ENCODE measurements at places on chromosomes 5 and 9.

DNA sequence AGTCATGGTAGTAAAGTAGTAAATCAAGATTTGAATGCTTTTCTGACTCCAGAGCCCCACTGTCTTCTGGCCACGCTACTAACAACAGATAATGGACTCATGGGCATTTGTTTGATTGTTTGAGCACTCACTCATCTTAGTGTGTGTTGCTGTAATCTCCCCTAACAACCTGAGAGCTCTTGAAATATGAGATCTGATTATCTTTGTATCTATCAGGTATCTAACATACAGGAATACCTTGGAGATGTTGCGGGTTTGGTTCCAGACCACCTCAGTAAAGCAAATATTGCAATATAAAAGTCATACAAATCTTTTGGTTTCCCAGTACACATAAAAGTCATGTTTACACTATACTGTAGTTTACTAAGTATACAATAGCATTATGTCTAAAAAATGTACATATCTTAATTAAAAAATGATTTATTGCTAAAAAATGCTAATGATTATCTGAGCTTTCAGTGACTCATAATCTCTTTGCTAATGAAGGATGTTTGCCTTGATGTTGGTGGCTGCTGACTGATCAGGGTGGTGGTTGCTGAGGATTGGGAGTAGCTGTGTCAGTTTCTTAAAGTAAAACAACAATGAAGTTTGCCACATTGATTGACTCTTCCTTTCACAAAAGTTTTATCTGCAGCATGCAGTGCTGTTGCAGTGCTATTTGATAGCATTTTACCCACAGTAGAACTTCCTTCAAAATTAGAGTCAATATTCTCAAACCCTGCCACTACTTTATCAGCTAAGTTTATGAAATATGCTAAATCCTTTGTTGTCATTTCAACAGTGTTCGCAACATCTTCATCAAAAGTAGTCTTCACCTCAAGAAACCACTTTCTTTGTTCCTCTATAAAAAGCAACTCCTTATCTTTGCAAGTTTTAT lies 92.2 kb downstream of the ZNF462 start:
- DNase-seq = no peak

DNA sequence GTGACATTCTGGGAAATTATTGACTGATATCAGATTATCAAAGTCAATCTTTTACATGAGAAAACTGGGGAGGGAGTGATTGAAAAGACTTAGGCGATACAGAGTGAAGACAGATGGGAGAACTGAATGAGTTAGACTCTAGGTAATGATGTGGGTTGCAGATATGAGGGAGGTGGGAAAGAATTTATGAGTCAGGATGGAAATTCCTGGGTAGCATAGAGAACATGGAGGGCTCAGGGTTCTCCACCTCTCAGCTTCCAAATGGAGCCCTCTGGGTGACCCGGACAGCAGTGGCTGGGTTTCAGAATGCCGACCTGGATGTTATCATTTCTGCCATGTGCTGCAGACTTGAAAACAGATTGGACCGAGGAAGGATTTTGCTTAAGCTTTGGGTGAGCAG lies 75.4 kb upstream of the SHB start:
- no peak for DNase-seq

DNA sequence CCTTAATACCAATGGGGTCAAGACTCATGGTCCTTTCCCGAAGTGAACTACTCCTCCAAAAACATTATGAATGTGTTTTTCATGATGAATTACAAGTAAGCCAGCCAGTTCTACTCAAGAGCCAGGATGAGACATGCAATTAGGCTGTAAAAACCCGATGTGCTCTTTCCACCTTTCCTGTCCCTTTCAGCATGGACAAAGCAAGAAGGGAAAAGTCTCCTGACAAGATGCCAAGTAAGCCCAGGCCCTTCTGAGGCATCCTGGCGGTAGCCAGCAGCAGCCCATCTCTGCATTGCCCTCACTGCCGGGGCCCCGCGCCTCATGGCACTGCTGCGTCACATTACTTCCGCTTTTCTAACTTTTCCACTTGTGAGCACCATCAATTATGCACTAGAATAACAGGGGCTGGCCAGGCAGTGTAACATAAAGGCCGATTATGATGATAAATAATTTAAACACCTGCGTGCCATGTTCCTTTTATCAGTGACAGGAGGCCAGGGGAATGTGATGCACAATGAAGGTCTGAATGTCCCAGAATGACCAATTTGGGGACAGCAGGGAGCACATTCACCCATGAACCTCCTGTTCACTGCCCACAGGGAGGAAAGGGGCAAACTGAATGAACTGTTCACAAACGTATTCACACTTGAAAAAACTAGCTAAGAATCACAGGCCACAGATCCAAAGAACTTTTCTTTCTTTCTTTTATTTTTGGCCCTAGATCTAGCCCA lies 37.4 kb downstream of the EFNA5 start:
- DNase-seq = no peak

- no peak for DNase-seq
These were observed 39.6 kb upstream of the RXRA start for GRCh38 chr9:134286471-134287245.

GRCh38 chr5:31563216-31563615 lies 31.1 kb downstream of the C5orf22 start:
- DNase-seq = no peak

GRCh38 chr9:92563116-92564100 lies 27.6 kb upstream of the ECM2 start:
- DNase-seq = no peak

- no peak for DNase-seq
These were observed 20.5 kb downstream of the ZNF131 start for GRCh38 chr5:43141211-43141610.

DNA sequence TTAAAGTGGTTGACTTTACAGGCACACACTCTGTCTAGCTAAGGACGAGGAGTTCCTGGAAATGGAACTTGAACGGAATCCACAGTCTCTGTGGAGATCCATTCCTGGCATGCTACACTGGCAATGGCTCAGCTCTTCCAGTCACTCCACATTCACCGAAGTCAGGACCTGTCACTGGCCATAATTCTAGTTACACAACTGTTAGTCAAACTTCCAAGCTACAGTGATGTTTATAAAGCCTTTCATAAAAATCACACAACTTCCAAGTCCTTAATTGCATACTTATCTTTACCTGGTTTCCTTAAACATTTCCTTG lies 15.7 kb downstream of the CDC14B start:
- DNase-seq = no peak

DNA sequence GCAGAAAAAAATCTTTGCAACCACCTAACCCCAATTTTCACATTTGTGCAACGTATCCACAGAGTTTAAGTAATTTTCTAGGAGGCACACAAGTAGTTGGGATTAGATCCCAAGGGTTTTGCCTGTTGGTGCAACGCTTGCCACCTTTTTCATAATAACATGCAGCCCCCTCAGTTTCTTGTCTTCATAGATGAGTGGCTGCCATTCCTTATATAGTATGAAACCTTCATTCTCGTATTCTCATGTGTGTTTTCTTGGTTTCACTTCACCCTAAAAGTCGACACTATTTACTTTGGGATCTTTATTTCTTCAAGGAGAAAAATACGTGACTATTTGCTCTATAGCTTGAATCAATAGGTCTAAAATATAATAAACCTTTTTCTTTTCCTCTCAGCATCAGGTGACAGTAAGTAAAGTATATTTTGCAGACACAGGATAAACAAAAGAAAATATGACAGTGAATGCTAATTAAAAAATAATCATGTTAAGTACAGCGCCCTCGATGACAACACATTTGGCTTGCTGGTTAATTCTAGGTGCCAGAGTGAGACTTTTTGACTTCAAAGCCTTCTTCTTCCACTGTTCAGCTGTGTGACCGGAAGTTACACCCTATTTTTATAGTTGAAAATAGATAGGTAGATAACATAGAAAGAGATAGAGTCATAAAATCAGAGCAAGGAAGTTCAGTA lies 342.8 kb upstream of the CCNG1 start:
- DNase-seq = no peak

DNA sequence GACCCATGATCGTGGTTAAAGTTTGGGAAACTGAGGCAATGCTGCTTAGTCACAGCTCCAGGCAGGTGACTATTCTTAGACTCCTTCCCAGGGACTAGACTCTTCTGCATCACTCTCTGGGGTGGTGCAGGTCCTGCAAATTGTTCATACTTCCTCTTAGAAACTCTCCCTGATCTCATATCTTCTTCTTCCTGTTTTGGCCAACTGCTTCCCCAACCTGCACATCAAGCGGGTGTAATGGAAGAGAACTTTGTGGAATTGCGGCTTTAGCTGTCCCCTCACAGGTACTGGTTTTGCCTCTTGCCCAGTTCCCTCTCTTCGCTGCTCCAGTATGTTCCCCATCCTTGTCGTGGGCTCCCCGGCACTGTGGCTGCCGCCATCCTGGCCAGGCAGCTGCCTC lies 111.5 kb upstream of the CTSL start:
- DNase-seq = no peak

GRCh38 chr9:110729641-110730040 lies 61.0 kb downstream of the MUSK start:
- no peak for DNase-seq

- no peak for DNase-seq
These were observed 6.6 kb downstream of the EEIG1 start for GRCh38 chr9:127974001-127974768.

- DNase-seq = no peak
These were observed 56.1 kb downstream of the CFAP90 start for GRCh38 chr5:7794823-7795222.

DNA sequence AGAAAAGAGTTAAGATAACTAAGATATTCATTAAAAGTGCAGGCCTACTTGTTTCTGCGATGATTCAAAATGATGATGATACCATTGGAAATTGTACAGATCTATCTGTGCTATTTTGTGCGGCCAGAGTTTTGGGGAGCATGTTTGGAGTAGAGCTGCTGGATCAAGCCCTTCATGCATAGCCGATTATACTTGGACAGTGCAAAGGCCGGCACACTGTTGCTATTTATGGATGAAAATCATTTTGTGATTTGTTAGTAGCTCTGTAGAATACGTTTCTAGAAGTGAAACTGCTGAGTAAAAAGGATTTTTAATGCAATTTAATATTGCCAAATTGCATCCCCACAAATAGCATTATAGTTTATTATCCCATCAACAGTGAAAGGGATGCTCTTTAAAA lies 82.1 kb upstream of the NMUR2 start:
- DNase-seq = no peak

DNA sequence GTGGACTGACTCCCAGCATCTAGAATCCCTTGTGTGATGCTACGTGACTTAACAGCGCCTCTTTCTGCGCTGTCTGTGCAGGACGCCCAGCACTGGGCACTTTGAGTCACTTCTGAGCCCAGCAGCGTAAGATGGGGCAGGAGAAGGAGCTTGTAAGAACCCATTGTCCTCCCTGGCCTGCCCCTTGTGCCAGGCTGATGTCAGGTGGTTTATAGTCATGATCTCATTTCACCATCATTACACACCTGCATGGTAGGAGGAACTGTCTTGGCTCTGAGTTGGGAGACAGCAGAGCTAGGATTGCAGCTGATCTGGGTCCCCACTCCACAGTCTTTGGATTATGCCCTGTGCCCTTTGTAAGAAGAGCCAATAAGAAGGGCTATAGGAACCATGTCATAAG lies 12.2 kb downstream of the ERGIC1 start:
- no peak for DNase-seq

Measured in stimulated activated CD4-positive, alpha-beta T cell treated with anti-CD3 and anti-CD28 coated beads, Interleukin-15, amount 100 ng/mL, for 1 hour (primary cell).